ENCODE measurements at places on chromosomes 1 and 21.

GRCh38 chr21:42309753-42310213 is 5.4 kb downstream of the TFF3 start:
- peak; percentile 35 for DNase-seq

- no peak for DNase-seq
Observed at GRCh38 chr21:40128891-40129290, 261.7 kb downstream of the PCP4 start.

DNA sequence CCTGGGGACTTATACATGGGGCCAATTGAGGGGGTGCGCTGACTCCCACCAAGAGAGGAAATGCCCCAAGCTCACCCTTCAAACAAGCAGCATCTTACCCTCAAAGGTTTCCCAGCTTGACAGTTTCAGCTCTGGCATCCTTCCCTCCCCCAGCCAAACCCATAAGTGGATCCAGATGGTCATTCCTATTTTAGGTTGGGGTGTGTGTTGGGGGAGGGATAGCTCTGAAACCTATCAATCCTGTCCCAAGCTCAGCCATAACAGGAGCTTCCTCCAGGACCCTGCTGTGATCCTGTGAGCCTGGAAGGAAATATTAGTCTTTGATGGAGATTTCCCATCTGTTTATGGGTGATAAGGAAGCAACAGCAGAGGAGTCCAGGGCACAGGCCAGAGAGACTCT is 3.4 kb upstream of the TMEM222 start:
- DNase-seq: no peak

- no peak for DNase-seq
Observed at GRCh38 chr1:2552189-2552588, 4.0 kb upstream of the TNFRSF14 start.

DNA sequence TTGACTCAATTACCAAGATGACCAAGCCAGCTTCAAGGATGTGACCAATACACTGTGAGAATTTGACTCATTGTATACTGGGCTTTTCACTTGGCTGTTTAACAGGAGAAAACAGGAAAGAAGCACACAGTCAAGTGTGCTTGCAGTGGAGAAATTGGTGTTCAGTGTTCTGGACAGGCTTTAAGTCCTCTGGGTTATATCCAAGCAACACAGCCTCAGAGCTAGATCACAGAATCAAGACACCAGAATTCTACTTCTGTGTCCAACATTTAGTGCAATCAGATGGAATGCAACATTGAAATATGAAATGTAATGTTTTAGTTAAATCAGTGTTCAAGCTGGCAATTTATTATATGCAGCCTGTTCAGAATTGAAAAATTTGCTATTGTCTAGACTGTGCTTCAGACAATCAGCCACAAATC is 694.4 kb downstream of the LTN1 start:
- DNase-seq: peak; percentile 55

- DNase-seq: peak; percentile 9
Observed at GRCh38 chr1:165826565-165827267, 698 bp upstream of the UCK2 start.

DNA sequence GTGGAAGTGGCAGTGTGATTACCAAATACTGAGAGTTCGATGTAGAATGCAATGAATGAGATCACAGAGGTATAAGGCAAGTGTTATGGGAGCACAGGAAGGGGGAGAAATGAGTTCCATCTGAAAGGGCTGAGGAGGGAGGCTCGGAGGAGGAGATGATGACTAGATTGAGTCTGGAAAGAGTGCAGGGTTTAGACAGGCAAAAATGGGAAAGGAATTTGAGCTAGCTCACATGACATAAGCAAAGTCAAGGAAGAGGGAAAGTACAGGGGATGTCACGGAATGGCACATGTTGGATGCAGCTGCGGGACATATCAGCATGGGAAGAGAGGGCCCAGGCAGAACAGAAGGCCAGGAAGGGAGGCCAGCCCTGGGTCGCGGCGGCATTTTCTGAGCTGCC is 132.7 kb downstream of the RUNX1 start:
- peak; percentile 43 for DNase-seq

DNA sequence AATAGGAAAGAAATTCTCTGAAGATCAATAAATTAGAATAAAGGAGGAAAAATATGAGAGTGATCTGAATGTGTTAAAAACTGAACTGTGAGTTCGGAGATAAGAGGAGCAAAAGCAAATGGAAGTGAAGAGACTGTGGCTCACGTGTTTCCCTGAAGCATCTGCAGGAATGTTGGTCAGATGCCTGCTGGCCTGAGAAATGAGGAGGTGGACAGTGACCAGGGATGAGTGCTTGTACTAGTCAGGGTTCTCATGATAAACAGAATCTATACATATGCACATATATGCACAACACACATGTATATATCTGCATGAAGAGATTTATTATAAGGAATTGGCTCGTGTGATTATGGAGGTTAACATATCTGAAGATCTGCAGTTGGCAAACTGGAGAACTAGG is 103.4 kb upstream of the TIAM1 start:
- no peak for DNase-seq

DNA sequence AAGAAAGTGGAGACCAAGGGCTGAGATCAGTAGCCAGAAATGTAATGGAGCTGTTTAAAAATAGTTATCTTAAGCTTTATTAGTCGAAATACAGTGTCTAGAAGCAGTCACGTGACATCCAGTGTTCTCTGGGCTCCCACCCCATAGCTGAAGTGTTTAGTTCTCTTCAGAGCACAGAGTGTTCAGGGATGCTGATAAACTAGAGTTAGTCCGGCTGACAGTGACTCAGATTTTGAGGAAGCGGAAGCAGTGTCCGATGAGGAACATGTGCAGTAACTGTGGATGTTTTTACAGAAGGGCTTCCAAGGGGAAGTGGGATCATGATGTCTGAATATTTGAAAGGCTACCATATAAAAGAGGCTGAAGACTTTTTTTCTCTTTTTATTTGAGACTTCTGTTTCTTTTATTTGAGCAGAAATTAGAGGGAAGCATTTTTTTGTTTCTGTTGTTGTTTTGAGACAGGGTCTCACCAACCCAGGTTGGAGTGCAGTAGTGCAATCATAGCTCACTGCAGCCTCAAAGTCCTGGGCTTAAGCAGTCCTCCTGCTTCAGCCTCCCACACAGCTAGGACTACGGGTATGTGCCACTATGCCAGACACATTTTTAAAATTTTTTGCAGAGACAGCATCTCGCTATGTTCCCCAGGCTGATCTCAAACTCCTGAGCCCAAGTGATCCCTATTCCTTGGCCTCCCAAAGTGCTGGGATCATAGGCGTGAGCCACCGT is 124.2 kb downstream of the GALNT2 start:
- no peak for DNase-seq

DNA sequence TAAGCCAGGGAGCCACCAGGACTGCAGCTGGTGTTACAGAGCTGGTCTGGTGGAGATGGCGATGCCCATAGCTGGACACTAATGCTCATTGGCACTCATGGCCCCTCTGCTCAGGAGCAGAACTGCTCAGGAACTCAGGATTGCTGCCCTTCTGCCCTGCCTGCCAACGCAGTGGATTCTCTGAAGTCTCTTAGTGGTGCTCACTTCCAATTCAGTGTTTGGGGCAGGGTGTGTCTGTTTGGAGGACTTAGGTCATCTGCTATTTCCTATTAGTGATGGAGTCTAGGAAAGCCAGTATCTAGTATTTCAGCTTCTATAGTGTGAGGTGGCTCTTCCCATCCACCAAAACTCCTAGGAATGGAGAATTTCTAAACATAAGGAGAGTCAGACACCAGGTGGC is 29.1 kb downstream of the S100A10 start:
- DNase-seq: no peak

GRCh38 chr1:167510881-167511280 is 7.4 kb downstream of the CD247 start:
- no peak for DNase-seq
